ENCODE measurements at places on chromosomes 2 and 18. TPM values are rescaled to one million over a fixed set of nuclear protein-coding genes. Genes with fewer than 3 reads are reported as not detected.

The CIB4 gene
- not detected for total RNA-seq

The RAB27B gene
- under 0.01 TPM for total RNA-seq

The SERPINB12 gene
- total RNA-seq = not detected

The IL1RL2 gene
- not detected for total RNA-seq

The PDIA6 gene
- total RNA-seq = 412 TPM

The CD8B2 gene
- not detected for total RNA-seq

The TUBA3E gene
- total RNA-seq = not detected

The RIT2 gene
- total RNA-seq = not detected

The ZNF892 gene
- 2.6 TPM for total RNA-seq

The SNX17 gene
- total RNA-seq = 138 TPM

The CPO gene
- total RNA-seq = not detected

The GPR45 gene
- total RNA-seq = not detected

The ROCK1 gene
- 20.4 TPM for total RNA-seq

The HADHA gene
- total RNA-seq = 159 TPM

The IL1R1 gene
- total RNA-seq = 8.9 TPM

The STRN gene
- 12.6 TPM for total RNA-seq

The VIL1 gene
- not detected for total RNA-seq

The DSG3 gene
- not detected for total RNA-seq

The AQP12B gene
- total RNA-seq = not detected

The ATP8B1 gene
- 54.6 TPM for total RNA-seq

The ZNF804A gene
- total RNA-seq = not detected

The ABCG5 gene
- not detected for total RNA-seq

The IGFBP5 gene
- total RNA-seq = 0.33 TPM
